ENCODE measurements at places on chromosomes 16 and 17.

- no peak overlapping the region for H3K4me3 ChIP-seq
- no peak for DNase-seq
- H3K4me1 ChIP-seq: no peaks in the 10 kb centered on the region
- no peaks in the 10 kb centered on the region for H3K27me3 ChIP-seq
- no peaks in the 10 kb centered on the region for H3K36me3 ChIP-seq
- no peak overlapping the region for H3K27ac ChIP-seq
These were observed 15.7 kb upstream of the ATF7IP2 start for GRCh38 chr16:10370096-10370726.

GRCh38 chr16:51509336-51509735 is 358.3 kb upstream of the SALL1 start:
- no peaks in the 10 kb centered on the region for H3K36me3 ChIP-seq
- H3K4me1 ChIP-seq: no peaks in the 10 kb centered on the region
- no peak overlapping the region for H3K27ac ChIP-seq
- H3K4me3 ChIP-seq: no peak overlapping the region
- no peak for DNase-seq

- no peak overlapping the region for H3K27ac ChIP-seq
- no peaks in the 10 kb centered on the region for H3K27me3 ChIP-seq
- no peaks in the 10 kb centered on the region for H3K36me3 ChIP-seq
- DNase-seq: peak; percentile 53
- H3K4me1 ChIP-seq: peaks cover 16% of the 10 kb centered on the region
These were observed 1.2 kb downstream of the GPR142 start for GRCh38 chr17:74368341-74369081.

- no peak overlapping the region for H3K27ac ChIP-seq
- H3K36me3 ChIP-seq: no peaks in the 10 kb centered on the region
- no peak overlapping the region for H3K4me3 ChIP-seq
- no peaks in the 10 kb centered on the region for H3K27me3 ChIP-seq
- no peak for DNase-seq
These were observed 502.2 kb upstream of the CA10 start for GRCh38 chr17:52660692-52661091.

- no peak overlapping the region for H3K4me3 ChIP-seq
- no peaks in the 10 kb centered on the region for H3K27me3 ChIP-seq
- H3K4me1 ChIP-seq: no peaks in the 10 kb centered on the region
- H3K27ac ChIP-seq: no peak overlapping the region
- DNase-seq: no peak
These were observed 101.8 kb downstream of the FTO start for GRCh38 chr16:53805752-53806151.

DNA sequence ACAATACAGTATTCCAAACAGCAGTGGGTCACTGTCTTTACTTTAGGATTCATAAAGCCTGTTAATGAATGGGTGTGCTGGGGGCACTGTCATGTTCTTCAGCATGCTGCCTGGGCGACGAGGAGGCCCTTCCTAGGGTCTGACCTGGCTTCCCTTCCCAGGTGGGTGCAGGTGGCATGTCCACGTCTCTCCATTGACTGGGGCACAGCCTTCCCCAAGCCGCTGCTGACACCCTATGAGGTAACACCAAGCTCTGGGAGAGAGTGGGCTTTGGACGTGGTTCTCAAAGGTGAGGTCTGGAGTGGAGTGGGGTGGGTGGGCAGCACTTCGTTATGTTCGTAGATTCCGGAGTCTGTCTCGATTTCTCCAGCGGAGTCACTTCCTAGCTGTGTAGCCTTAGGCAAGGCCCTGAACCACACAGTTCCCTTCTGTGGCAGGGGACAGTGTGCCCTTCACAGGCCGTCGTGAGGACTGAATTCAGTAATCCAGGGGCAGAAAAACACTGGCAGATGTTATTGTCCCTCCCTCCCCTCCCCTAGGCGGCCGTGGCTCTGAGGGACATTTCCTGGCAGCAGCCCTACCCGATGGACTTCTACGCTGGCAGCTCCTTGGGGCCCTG is 771 bp upstream of the OVCA2 start:
- peak overlapping the region; percentile 29 for H3K4me3 ChIP-seq
- H3K27me3 ChIP-seq: no peaks in the 10 kb centered on the region

DNA sequence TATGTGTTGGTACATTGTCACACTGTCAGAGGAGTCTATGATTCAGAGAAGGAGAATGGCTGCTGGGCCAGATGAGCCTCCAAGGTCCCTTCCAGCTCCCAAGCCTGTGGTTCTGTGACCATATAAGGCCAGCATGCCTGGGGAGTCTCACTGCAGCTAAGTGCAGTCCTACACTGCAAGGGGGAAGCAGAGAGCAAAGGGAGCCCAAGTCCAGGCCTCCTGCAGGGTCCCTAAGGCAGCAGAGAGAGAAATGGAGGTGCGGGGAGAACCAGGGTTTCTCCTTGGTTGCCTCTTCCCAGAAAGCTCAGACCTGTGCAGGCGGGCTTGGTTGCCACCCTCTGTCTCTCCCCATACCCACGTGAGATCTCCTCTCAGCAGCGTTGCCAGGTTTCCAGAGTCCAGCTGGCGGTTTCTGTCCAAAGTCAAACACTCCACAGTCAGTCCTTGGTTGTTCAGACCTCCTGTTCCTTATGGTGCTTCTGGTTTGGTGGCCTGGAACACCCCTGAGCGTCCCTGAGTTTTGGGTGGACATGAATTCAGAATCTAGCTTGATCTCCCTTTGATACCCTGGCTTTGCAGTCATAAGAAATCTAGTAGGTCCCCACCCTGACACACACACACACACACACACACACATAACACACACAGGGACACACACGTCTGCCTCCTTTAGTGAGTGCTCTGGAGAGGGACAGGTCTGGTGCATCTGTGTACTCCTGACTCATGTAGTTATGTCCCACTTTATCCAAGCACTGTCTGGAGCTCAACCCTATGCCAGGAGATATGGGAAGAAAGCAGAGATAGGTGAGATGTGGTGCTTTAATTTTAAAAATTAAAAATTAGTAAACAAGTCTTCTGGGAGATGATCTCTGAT is 78.8 kb downstream of the GNAO1 start:
- no peak overlapping the region for H3K4me3 ChIP-seq
- no peaks in the 10 kb centered on the region for H3K36me3 ChIP-seq
- no peak for DNase-seq
- H3K27ac ChIP-seq: no peak overlapping the region

DNA sequence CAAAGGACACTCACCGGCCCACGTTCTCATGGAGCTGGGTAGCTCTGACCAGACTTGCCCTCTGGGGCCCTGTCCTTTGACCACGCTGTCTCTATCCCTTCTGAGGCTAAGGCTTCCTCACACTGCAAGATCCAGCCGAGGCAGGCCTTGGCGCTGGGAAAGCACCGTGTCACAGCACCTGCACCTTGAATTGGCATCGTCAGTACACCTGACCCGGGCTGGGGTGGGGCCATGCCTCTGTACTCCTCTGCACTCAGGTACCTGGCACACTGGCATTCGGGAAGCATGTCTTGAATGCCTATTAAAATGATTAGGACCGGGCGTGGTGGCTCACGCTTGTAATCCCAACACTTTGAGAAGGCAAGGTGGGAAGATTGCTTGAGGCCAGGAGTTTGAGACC is 6.0 kb downstream of the TBC1D24 start:
- H3K27me3 ChIP-seq: no peaks in the 10 kb centered on the region
- H3K36me3 ChIP-seq: no peaks in the 10 kb centered on the region
- peaks cover 7% of the 10 kb centered on the region for H3K4me1 ChIP-seq

DNA sequence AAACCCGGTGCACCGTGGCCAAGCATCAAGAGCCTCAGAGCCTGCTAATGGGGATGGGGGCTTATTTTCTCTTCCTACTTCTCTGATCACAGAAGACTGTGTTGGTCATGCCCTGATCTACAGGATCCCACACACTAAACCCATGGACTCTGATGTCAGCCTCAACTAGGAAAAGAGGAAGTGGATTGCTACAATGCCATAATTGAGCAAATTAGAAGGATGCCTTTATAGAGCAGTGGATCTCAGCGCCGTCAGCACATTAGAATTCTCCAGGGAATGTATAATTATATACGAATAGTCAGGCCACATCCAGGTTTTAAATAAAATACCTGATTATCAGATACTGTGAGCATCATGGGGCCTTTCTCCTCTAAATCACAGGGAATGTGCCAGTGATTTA is 64.8 kb downstream of the VAT1L start:
- no peak overlapping the region for H3K4me3 ChIP-seq
- no peaks in the 10 kb centered on the region for H3K4me1 ChIP-seq

GRCh38 chr16:54289242-54289944 is 2.8 kb upstream of the IRX3 start:
- H3K4me1 ChIP-seq: no peaks in the 10 kb centered on the region
- H3K27ac ChIP-seq: no peak overlapping the region
- no peak overlapping the region for H3K4me3 ChIP-seq

GRCh38 chr17:8742274-8742673 is 2.4 kb downstream of the CCDC42 start:
- H3K27me3 ChIP-seq: no peaks in the 10 kb centered on the region
- H3K4me1 ChIP-seq: peaks cover 25% of the 10 kb centered on the region
- H3K4me3 ChIP-seq: no peak overlapping the region
- no peak for DNase-seq
- no peaks in the 10 kb centered on the region for H3K36me3 ChIP-seq

DNA sequence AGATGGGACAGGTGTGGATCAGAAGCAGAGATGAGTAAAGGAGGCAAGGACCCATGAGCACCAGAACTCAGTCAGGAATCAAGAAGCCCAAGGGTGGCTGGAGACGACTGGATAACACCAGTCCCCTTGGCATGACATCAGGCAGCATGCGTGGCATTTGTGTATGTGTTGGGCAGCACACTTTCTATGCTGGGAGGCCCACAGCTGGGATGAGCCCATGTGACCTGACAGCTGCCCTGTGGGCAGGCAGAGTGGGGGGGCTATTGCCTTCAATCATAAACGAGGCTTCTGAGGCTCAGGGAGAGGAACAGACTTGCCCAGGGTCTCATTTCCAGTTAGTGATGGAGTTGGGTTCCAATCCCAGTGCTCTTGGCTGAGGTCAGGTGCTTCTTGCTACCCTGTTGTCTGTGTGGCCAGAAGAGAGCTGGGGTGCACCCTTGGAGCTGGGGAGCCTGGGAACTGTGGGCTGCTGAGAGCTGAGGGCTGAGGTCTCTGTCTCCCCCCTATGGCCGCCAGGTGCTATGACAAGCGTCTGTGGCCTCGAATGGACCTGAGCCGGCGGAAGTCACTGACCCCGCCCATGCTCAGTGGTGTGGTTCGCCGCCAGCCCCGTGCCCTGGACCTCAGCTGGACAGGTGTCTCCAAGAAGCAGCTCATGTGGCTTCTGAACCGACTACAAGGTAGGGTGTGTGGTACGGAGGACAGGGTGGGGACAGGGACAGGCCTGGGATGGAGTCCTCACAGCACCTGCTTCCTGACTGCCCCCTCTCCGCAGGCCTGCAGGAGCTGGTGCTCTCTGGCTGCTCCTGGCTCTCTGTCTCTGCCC is 7.1 kb upstream of the ORAI3 start:
- H3K4me1 ChIP-seq: peaks cover 9% of the 10 kb centered on the region
- no peaks in the 10 kb centered on the region for H3K27me3 ChIP-seq
- H3K27ac ChIP-seq: no peak overlapping the region
- no peak overlapping the region for H3K4me3 ChIP-seq
- no peaks in the 10 kb centered on the region for H3K36me3 ChIP-seq

- peak; percentile 76 for DNase-seq
- H3K27ac ChIP-seq: peak within 1 kb of the TSS; percentile 20
- H3K4me3 ChIP-seq: peak within 1 kb of the TSS; percentile 46
- peaks cover 4% of the 10 kb centered on the region for H3K4me1 ChIP-seq
These were observed at the start of gene HSF5 for GRCh38 chr17:58487589-58488427. TSS of gene HSF5 (minus strand) at chr17:58488408. CDS start at chr17:58488274, 134 bp downstream.

DNA sequence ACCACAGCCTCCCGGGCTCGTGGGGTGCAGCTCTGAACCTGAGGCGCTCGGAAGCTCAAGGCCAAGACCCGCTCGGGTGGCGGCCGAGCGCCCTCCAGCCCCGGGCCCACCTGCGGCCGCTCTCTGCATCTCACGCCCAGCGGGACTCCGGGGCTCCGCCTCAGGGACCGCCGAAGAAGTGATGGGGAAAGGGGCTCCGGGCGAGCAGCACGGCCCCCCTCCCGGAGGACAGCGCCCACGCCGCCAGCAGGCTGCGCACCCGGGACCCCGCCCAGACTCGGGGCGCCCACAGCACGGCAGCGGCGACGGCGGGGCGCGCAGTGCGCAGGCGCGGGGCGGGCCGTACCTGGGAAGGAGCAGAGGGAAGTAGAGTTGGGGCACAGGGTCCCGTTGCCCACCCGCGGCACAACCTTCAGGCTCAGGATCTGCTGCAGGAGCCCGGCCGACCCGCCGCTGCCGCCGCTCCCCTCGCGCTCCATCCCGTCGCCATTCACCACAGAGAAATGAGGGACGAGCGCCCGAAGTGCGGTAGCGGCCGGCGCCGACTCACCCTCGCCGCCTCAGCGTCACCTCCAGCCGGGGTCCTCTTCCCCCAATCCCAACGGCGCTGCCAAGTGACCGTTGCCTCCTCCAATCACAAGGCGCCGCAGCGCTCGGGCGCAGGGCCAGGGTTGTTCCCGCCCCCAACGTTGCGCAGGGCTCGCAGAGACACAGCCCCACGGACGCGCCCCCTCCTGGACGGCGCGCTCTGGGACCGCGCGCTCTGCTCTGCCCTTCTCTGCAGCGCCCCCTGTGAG is at the start of gene TMEM170A:
Gene TMEM170A, minus strand, starts transcription at position 568 of the 797 bp plus-strand sequence. Its CDS starts 89 bp downstream, at position 479.
- no peaks in the 10 kb centered on the region for H3K36me3 ChIP-seq
- DNase-seq: peak; percentile 98
- H3K4me1 ChIP-seq: peaks cover 40% of the 10 kb centered on the region
- H3K27me3 ChIP-seq: no peaks in the 10 kb centered on the region
- H3K4me3 ChIP-seq: peak within 1 kb of the TSS; percentile 91

DNA sequence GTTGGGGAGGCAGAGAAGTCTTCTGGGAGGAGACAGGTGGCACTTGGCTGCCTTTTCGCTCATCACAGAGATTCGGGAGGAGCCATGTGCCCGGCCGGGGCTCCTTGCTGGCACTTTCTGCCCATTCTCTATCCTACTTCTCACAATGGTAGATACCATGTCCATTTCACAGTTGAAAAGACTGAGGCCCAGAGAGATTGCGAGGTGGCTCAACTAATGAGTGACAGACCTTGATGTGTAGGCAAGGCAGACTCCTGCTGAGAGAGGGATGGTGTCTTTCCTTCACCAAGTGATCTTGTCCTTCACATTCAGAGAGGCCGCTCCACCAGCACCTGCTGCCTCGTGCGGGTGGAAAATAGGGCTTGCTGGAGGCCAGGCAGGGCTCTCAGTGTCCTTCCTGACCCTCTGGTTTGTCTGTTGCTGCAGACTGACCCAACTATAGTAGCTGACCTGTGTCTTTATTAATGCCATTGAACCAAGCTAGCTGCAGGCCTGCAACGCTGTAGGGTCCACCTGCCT is 42.1 kb downstream of the MPRIP start:
- no peaks in the 10 kb centered on the region for H3K27me3 ChIP-seq
- H3K36me3 ChIP-seq: peaks cover 14% of the 10 kb centered on the region
- H3K4me1 ChIP-seq: peaks cover 30% of the 10 kb centered on the region
- no peak overlapping the region for H3K27ac ChIP-seq

DNA sequence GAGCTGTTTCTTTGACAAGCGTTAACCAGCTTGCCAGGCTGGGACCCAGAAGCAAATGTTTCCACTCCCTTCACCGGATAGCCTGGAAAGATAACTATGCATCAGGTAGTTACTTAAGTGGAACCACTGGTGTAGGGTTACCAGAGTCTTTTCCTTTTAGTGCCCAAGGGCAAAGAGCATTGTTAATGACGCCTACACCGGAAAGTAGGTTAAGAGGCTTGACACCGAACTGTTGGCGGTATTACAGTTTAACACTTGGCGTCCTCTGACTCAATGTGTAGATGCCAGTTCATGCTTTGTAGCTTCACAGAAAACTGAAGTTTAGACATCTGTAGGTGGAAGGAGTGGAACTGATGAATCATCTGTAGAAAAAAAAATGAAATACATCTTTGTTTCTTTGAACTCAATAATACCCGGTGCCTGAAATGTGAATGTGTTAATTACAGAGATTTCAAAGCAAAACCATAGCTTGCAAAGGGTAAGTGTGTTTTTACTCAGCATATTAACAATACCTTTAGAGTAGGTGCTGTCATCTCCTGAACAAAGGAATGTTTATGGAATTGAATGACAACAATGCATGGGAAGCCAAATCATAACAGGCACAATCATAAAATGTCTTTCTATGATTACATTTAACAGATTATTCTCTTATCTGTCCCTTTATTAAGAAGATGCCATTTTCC is 426.7 kb upstream of the SALL1 start:
- no peak overlapping the region for H3K27ac ChIP-seq
- no peaks in the 10 kb centered on the region for H3K36me3 ChIP-seq
